ENCODE measurements at places on chromosomes 7 and 10.

- DNase-seq, result no peak
Measured at GRCh38 chr7:26513948-26514347, 222.3 kb downstream of the SNX10 start.

DNA sequence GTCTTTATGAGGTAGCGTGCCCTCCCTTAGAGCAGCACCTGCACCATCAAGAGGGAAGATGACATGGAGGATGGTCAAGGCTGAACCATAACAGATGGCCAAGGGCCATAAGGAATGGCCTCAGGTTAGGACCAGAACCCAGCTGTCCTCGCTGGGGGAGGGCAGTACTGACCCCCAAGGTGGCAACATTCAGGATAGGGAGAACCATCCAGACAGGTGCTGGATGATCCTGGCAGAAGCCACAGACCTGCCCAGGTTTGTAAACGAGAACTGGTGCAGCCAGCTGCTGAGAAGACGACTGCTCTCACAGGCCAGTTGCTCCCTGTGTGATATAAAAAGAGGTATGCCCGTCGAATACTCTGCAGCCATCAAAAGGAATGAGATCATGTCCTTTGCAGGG, 320.4 kb downstream of the GLRX3 start:
- DNase-seq, result no peak

- DNase-seq, result no peak
Measured at GRCh38 chr7:15370441-15370840, 191.4 kb downstream of the AGMO start.

- DNase-seq, result peak; percentile 79
Measured at GRCh38 chr10:21516242-21517131, 9.0 kb downstream of the SKIDA1 start.

GRCh38 chr7:116463956-116464355, 35.6 kb upstream of the CAV2 start:
- DNase-seq, result no peak

DNA sequence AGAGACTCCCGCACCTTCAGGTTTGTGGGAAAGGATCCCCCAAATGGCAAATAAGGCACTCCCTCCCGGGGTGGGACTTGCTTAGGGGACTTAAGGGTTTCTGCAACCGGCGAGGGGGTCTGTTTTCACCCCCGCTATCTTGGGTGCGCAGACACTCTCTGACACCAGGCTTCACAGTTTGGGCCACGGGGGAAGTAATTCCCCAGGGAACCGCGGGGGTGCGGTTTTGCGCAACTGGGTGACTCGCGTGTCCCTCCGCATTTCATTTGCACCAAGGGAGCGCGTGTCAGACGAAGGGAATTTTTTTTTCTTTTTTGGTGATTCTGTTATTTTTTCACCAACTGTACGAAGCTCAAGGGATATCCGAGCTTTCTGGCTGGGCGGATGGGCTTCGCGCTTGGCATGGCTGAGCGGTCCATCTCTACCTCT, 1.7 kb downstream of the GRM8 start:
- no peak for DNase-seq

DNA sequence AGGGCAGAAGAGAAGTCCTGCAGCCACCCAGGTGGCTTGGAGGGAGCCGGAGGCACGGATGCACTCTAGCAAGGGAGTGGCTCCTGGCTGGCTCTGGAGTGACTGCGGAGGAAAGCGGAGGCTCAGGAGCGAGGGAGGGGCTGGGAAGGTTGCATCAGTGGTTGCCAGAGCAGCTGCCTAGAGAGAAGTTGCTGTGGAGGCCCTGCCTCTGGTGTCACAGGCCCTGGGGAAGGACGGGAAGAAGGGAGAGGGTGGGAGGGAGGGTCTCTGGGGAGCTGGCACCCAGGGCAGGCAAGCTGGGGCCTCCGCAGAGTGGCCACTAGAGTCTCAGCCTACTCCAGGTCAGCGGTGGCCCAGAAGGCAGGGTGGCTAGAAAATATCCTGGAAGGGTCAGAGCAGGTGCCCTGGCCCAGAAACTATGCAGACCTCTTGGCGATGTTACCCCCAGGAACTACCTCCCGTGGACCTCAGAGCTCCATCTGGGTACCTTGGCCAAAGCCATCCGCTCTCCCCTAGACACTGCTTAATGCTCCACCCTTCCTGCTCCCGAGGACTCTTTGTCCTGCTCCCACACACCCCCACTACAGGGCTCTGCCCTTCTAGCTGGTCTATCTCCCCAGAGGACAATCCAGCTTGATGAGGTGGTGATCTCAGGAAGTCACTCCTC, 164.3 kb downstream of the NRF1 start:
- no peak for DNase-seq

DNA sequence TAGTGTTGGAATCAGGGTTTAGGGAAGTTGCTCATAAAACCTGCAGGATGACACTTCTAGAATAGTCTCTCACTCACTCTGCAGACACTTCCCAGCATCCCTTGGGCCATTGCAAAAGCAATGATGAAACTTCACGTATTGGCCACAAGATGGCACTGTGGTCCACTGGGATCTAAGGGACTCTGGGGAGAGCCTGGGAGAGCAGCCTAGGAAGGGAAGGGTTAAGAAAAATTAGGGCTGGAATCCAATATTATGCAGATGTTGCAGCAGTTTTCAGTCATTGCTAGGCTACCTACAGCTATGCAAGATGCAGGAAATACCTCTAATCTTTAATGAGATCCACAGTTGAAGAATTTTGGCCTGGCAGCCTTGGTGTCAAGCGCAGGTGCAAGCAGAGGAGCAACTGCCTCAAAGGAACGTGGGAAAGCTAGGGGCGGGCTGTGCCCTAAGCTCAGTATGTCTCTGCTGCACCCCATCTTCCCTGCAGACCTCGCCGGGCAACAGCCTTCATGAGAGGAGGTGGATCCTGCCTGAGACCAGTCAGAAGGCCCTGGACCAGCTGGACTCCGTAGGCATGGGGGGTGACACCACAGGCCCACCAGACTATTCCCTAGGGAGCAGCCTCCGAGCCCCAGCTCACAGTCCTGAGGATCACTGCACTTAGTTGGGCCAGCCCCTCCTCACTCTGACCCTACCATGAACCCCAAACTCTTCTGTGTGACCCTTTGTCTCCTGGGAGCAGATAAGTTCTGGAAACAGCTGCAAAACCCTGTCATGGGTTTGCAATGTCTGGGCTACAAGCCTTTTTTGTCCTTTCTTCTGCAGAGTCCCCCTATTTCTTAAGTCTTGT, 127.9 kb upstream of the PRSS58 start:
- peak; percentile 71 for DNase-seq

DNA sequence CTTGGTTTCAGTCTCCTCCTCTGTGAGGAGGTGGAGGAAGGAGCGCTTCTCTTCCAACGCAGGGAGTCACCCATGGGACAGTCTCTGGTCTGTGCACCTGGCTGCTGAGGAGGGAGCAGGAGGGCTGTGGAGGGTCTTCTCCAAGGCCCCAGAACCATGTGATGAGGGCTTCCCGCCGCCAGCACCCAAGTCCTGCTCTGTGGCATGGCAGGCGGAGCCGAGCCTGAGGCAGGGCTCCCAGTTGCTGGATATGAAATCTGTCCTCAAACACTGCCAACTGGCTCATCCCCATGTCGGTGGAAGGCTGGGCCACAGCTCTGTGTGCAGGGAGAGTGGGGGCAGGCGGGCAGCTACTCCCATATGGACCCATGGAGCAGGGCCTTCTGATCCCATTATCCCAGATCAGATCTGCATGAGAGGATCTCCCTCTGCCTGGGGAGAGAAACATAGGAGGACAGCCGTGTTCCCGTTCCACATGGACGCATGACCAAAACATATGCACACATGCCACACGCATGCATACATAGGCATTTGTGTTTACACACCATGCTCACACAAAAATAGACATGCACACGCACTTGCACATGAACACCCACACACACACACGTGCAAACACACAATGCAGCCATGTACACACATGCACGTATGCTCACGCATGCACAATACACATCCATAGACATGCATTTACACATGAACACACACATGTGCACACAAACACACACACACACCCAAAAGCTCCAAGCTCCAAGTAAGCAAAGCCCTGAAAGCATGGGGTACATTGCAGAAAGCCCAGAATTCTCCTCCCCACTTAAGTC, 38.8 kb upstream of the EN2 start:
- no peak for DNase-seq

GRCh38 chr7:151272877-151273276, 24.4 kb upstream of the SMARCD3 start:
- DNase-seq, result no peak

DNA sequence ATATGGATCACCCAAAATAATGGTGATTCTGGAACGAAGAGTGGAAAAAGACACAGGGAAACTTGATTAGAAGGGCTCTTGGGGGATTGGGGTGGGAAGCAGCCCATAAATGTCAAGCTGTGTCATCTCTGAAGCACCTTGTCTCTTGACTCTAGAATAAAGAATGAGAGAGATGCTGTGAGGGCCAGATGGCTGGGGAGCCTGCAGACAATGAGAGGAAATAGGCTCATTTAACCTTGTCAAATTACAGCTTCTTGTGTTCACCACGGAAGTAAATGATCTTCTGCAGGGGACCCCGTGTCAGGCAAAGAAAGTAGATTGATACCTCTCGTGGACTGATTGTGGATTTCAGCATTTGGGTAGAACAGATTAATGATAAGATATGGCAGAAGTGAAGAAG, 159.3 kb downstream of the ST7 start:
- no peak for DNase-seq

DNA sequence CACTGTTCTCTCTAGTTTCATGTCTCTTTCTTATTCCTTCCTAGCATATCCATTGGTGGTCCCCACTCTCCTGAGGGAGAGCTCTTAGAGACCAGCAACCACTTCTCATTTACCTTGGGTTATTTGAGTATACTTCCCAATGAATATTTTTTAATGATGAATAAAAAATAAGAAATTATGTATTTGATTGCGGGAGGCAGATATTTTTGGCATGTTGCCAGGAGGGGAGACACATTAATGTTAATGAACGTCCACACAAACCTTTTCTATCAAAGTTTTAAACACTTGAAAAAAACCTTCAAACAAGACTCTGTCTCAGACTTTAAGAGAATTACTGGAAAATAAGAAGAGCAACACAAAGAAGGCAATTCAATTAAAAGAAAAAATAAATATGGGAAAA, 260.6 kb upstream of the MAGI2 start:
- DNase-seq, result no peak

GRCh38 chr7:22945584-22945983, 68.3 kb downstream of the HYCC1 start:
- no peak for DNase-seq

DNA sequence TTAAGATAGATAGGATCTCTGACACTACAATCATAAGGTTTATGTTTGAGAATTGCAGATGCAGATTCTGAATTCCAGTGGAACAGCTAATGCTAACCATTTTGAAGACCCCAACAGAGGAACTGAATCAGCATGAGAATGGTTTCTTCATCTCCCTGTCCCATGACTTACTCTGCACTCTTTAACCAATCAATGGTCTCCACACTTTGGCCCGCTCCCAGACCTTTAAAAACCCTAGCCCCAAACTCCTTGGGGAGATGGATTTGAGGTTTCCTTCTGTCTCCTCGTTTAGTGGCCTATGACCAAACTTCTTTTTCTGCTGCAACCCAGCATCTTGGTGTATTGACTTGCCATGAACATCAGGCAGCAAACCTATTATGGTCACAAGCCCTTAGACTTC, 804.9 kb downstream of the LRMDA start:
- no peak for DNase-seq

DNA sequence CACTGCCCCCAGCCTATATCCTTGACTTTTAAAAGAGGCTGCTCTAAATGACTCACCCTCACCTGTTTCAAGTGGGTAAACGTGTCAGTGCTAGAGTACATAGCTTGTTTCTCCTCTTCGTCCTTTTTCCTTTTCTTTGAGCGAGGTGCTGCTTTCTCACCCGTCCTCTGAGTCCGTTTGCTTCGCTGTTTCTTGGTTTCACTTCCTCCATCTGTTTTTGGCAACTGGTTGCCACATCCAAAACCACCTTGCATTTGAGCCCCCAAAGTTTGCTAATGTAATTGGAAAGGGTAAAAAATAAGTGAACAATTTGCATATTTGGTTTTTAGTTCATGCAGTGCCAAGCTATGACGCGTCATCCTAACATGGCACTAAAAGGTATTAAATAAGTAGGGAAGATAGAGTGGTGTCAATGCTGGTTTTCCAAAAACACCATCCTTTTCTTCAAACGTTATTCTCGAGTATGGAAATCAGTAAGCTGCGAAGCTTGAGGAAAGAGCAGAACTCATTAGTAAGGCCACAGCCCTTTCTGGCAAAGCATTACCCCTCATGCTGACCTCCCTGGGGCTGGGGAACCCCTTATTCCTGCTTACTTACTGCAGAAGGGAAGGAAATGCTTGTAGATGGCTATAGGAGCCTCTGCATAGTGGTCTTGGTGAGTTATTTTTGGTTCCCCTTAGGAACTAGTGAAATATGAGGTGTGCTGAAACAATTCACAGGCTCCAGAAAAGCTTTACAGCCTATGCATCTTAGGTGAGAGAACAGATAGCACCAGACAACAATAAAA, 133.5 kb downstream of the GALNT11 start:
- no peak for DNase-seq

- no peak for DNase-seq
Measured at GRCh38 chr7:116631676-116632075, 40.3 kb upstream of the MET start.

- DNase-seq, result no peak
Measured at GRCh38 chr10:124578231-124579010, 116.8 kb downstream of the LHPP start.

DNA sequence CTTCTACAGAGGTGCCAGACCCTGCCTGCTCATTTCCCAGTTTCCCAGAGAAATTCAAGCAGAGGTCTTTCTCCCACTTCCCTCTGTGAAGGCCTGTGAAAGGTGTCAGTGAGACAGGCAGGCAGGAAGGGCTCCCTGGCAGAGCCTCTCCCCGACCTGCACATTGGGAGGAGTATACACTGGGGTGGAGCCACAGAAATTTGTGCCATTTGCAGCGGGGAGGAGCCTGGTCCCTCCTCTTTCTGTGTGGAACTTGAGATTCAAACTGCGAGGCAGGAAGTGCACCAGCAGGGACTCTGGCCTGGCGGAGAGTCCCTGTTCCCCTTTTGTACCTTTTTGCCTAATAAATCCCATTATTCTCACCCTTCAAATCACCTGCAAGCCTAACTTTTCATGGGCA, 54.6 kb upstream of the OPN4 start:
- DNase-seq, result no peak

- no peak for DNase-seq
Measured at GRCh38 chr10:76305930-76306615, 874.6 kb downstream of the LRMDA start.

DNA sequence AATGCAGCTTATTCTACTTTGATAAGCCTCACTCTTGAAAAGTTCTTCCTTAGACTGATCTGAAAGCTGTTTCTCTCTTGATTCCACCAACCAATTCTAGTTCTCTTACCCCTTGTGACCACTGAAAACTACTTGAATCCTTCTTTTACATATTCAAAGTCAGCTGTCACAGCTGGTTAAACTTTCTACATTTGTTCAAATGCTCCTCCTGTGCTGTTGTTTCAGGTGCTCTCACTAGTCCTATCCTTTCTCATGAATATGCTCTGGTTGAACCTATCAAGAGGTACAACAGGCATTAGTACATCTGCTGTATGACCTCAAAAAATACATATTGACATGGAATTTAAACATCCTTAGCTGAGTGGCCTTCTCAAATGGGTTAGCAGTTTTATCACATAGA, 91.5 kb downstream of the MYO3A start:
- DNase-seq, result no peak
